ENCODE measurements at places on chromosomes 7 and 10.

GRCh38 chr7:1225441-1226185, 7.1 kb upstream of the UNCX start:
- no peak for DNase-seq

GRCh38 chr7:197413-198335, 5.3 kb downstream of the FAM20C start:
- no peak for DNase-seq

DNA sequence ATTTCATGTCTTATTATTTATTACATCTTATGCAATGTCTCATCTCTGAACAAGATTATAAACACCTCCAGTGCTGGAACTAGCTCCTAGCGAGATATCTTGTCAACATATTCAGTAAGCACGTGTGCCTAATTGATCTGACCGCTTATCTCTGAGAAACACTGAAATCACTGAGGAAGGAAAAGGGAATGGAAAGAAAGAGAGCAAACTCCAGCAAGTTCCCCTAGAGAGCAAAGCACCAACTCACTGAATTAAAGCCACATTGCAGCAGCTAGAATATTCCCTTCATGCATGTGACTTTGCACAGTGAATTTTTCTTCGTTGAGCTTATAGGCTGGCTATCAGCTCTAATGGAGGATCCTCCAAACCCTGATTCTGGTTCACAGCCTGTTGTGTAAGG, 177.1 kb upstream of the FRMD4A start:
- DNase-seq = no peak

- no peak for DNase-seq
These were observed 123.3 kb downstream of the ZMIZ1 start for GRCh38 chr10:79191951-79192676.

DNA sequence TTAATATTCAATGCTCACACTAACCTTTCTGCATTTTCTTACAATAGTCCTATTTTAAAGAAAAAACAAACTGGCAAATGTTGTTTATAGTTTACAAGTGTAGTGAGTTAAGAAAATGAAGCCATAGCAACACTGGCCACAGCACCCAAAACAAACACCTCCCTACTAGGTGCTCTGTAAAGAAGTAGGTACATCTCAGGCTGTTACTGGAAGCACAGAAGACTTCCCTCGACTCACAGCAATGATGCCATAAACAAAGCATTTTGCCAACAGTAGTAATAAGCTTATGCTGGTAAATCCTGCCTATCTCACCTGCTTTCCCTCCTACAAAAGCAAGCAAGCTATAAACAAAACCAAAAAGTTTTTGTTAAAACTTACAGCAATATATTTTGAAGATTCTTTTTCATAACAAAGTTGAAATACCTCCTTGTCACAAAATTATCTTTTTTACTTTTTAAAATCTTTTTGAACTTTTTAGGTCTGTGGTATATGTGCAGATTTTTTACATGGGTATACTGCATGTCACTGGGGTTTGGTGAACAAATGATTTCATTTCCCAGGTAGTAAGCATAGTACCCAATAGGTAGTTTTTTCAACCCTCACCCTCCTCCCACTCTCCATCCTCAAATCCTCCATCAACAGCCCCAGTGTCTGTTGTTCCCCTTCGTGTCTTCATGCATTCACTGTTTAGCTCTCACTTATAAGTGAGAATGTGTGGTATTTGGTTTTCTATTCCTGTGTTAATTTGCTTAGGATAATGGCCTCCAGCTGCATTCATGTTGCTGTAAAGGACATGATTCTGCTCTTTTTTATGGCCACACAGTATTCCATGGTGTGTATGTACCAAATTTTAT, 28.4 kb downstream of the COA1 start:
- DNase-seq = no peak

Data from stimulated activated effector memory CD8-positive, alpha-beta T cell treated with anti-CD3 and anti-CD28 coated beads, Interleukin-12 subunit alpha, Interleukin-12 subunit beta, amount 100 ng/mL, for 72 hours (primary cell).